ENCODE measurements at places on chromosomes 2 and 18.

DNA sequence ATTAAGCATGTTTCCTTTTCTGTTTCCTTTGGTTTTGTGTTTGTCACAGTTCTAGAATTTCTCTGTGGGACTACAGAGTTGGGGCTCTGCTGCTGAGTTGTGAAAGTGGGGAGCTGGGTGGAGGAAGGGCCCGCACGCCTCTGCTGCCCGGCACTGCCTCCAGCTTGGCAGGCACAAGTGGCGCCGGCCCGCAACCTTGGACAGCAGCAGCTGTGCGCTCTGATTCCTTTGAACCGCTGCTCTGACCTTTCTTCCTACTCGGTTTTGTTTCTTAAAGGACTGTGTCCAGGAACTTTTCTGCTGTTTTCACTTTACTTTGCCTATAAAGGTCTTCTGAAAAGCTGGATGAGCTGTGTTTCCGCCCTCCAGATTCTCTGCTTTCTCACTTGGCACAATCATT lies 137.6 kb upstream of the ALPP start:
- DNase-seq = no peak

- no peak for DNase-seq
Measured at GRCh38 chr2:25576596-25576995, 96.8 kb downstream of the DTNB start.

DNA sequence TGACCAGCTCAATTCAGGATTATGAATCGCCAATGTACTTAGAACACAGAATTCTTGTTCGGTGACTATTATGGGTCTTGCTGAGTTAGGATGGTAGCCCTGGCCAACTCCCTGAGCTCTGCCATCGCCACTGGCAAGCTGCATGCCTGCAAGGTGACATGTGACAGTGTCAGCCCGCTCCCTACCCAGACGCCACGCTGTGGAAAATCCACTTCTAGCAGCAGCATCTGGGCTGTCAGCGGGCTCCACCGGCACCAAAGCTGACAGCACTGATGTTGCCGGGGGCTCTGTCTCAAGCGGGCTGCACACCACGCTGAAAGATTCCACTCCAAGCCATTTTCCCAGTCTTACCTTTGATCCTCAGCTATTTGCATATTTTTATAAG lies 100.7 kb downstream of the MYT1L start:
- no peak for DNase-seq

DNA sequence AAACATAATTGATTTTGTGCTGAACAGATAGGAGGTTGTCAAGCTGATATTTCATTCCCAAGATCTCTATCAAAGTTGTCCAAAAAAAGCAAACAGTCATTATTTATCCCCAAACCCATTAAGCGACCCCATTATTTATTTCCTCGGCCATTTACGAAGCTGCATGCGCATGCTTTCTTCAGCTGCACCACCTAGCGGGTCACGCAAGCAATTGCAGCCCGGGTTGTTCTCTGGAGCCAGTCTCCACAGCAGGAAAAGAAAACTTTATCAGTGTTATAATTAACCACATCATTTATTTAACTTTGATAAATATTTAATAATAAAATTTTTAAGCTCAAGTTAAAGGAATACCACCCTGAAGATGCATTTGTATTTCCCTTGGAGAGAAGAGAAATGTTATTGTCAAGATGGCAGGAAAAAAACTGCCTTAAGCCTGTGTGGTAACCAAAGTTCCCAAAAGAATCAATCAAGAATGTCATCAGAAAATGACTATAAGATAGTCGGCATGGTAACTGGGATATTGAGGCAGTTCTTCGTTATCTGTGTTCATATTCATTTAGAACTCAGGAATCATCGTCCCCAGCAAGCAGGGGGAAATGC lies 304.7 kb downstream of the FBXO15 start:
- no peak for DNase-seq
